ENCODE measurements at places on chromosomes 3 and 15.
A peak's percentile ranks its signal among the peaks of the same experiment; 100 is the strongest.

DNA sequence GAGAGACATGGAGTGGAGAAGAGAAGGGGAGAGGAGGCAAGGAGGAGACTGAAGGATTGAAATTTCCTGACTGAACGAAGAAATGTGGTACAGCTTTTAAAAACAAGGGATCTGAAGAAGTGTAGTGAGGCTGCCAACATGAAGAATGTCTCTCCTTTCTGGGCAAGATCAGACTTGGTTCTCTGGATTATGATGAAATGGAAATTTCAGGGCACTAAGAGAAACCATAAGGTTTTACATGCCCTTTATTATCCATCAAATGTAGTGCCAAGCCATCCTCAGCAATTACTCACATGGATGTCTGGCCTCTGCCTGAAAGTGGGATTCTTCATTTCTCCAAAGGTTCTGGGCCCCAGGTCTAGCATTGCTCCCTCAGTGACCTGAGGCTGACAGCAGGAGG lies 77.6 kb upstream of the CCDC80 start:
- no peak for DNase-seq

DNA sequence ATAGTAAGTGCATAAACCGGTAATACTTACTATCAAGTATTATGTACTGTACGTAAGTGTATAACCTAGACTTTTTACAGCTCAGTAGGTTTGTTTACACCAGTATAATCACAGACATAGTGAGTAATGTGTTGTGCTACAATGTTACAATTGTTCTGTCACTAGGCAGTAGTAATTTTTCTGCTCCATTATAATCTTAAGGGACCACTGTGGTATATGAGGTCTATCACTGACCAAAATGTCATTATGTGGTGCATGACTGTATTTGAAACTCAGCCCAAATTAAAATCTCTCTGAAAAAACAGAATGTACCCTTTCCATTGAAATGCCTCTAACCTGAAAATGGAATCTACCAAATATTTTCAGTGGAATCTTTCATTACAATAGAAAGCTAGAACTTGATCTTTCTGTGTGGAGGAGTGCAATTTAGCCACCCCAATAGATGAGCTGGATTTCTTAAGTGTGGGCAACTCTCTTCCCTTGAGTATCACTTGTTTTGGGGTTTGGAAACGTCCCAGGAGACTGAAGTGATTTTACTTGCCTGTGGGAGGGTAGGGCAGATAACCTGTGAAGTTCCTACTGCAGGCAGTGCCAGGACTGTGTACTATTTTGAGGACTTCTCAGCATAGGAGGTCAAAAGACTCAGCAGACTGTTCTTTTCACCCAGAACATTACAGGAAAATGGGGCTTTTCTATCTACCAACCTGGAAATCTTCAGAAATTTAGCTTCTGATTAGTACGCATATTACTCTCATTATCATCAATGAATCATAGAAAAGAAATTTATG lies 50.9 kb downstream of the FAM98B start:
- DNase-seq: no peak

DNA sequence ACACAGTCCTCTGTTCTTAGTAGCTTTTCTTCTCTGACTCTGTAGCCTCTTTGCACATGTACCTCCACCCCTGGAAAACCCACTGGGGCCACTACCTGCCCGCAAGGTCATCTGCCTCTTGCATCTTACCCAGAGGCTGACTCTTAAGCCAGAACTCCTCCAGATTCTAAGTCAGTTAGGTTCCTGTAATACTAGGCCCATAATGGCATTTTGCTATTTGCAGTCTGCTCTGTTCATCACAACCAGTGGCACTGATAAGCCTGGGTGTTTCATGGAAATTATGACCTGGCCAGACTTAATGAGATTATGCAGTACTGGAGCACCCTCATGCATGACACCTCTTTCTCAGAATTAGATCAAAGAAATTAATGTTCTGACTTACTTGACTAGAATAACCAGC lies 31.7 kb upstream of the ATG7 start:
- no peak for DNase-seq

DNA sequence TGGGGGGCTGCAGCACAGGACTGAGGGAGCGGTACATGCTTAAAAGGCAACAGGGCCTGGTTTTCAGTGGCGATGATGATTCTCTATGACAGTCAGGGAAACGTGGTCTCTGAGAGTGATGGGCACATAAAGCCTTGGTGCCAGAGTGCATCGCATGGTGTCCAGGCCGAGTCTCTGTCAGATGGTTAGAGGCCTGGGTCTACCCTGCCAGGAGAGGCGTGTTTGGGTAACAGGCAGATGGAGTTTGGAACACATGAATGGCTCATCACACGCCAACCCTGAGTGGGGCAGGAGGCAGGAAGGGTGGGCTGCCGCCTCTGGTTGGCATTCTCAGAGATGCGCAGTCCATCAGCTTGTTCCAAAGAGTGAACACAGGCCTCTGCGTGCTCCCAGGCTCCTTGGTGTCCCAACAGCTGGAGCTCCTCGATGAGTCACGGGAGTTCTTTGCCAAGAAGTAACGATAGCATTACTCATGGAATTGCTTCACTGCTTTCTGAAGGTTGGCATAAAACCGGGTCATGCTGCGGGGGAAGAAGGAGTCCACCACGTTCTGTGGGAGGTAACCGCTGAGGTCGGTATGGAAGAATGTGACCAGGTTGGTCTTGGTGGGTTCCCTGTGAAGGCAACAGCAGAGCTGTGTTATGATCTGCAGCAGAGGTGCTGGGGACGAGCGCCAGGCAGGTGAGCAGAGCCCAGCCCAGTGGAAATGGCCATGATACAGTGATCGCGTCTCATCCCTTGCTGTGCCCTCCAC lies 11.0 kb downstream of the STARD5 start:
- peak; percentile 98 for DNase-seq

DNA sequence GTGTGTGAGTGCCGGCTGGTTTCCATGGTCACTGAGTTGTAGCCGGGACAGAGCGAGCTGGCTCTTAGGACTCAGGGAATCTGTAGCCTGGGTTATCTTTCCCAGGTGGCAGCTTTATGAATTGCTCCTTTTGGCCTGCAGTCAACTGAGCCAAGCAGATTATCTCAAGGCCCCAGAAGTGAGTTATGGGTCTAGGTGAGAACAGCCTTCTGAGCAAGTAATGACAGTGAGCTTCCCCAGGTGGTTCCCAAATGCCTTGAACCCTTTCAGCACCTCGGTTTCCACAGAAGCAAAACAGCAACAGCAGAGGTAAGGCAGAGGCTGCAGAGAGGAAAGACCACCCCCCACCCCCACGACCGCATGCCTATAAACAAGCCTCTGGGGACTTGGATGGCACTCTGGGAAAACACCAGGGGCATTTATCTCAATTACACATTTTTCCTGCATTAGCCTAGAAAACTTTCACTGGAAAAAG lies 56.7 kb upstream of the DGKG start:
- no peak for DNase-seq

DNA sequence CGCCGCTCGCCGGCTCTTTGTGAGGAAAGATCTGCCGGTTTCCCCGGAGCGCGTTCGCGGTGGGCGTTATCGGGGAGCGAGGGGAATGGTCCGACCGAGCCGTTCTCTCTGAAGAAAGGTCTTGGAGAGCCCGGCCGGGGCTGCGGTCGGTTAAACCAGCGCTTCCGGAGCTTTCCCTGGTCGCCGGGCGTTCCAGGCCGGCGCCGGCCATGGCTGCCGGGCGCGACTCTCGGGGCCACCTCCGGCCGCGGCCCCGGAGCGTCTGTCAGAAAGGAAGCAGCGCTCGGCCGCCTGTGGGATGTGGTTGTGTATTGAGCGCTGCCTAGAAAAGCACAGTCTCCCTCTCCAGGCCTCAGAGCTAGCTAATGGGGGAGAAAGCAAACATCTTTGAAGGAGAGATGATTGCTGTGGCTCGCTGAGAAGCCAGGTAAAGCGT lies 731 bp downstream of the FYTTD1 start:
- DNase-seq: no peak

GRCh38 chr3:71045212-71045916 lies 538.2 kb downstream of the FOXP1 start:
- no peak for DNase-seq

- no peak for DNase-seq
Observed at GRCh38 chr3:111605493-111605892, 10.3 kb upstream of the ZBED2 start.

DNA sequence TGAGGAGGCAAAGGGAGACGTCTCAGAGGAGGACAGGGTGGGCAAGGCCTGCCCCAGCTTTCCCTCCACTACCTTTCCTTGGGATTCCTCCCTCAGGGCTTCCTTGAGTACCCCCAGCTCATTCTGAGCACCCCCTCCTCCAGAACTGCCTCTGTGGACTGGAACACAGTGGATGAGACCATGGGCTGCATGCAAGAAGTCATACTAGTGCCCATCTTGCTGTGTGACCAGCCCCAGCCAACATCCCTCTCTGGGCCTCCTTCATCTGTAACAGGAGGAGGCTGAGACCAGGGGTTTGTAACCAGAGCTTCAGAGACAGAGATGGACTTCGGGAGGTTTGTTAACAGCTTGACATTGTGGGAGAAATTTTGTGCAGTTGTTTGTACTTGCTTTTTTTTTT lies 25.6 kb downstream of the FEM1B start:
- DNase-seq: no peak

GRCh38 chr3:71859123-71859519 lies 74.2 kb upstream of the PROK2 start:
- no peak for DNase-seq

DNA sequence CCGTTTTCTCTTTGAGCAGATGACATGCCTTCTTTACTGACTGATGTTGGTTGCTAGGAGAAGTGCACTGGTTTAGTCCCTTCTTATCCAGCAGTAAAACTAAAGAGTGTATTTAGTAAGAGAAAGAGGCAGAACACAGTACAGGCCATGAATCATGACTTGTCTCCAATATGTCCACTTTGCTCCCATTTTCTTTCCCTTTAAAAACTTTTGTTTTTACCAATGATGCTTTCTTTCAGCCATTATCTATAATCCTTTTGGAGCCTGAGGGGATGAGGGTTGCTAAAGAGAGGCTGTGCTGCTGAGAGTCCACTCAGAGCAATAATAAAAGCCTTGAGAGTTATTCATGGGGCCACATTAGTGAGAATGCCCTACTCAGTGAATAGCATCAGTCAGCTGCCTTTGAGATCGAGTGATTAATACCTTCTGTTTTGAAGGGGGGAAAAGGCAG lies 12.2 kb downstream of the ROBO2 start:
- DNase-seq: no peak

- DNase-seq: no peak
Observed at GRCh38 chr15:79572691-79573404, 140.7 kb downstream of the MINAR1 start.

GRCh38 chr3:148289159-148289558 lies 408.5 kb upstream of the AGTR1 start:
- DNase-seq: no peak

DNA sequence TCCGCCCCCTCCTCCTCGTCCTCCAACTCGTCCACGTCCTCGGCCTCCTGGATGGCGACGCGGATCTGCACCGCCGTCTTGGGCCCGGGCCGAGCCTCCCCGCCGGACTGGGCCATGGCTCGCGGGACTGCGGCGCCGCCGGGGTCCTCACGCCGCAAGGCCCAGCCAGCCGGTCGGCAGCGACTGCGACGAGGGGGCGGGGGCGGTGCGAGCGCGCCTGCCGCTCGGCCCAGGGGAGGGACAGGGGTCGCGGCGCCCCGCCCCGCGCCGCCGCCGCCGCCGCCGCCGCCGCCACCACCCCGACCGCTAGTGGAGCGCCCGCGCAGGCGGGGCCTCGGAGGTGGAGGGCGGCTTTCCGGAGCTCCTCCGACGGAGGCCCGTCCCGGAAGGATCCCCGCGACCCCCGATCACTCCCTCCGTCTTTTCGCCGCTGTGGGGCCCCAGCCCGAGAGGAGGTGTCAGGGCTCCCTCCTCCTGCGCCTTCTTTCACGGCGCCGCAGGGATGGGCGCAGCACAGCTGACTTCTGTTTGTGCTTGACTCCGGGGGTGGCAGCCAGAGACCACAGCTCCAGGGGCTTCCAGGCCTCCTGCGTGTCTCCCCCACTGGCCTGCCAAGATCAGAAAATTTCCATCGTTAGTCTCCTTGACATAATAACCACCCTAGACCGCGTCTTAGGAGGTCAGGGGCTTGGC lies at the start of gene LARP6:
TSS of gene LARP6 (minus strand) at position 185 of the 693 bp plus-strand sequence. CDS start at position 116, 69 bp downstream.
- DNase-seq: no peak

DNA sequence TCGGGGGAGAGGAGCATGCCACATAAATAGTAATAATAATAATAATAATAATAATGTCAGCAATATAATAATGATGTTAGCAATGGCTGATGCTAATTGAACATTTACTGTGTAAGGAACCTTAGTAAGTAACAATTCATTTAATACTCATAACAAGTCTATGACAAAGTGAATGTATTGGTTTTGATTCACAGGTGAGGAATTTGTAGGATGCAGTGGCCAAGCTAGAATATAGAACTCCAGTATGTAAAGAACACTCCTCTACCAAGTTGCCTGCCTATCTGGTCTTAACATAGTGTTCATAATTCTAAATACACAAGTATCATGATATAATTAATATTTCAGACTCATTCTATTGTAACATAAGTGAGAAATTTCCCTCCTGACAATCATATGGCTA lies 1016.5 kb downstream of the ROBO1 start:
- DNase-seq: no peak

DNA sequence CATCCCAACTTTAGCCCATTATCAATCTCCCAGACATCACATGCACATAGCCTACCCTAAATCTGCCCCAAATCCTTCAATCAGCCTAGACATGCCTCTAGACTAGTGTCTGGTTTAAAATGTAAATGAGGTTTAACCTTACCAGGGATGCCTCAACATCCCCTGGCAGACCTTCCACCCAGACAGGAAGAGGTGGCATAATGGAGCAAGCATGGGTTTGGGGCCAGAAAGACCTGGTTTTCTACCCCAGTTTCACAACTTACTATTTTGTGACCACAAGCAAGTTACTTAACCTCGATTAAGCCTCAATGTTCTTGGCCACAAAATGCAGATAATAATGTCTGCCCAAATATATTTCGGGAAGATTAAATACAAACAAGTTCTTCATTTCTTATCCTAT lies 28.3 kb upstream of the THBS1 start:
- no peak for DNase-seq

DNA sequence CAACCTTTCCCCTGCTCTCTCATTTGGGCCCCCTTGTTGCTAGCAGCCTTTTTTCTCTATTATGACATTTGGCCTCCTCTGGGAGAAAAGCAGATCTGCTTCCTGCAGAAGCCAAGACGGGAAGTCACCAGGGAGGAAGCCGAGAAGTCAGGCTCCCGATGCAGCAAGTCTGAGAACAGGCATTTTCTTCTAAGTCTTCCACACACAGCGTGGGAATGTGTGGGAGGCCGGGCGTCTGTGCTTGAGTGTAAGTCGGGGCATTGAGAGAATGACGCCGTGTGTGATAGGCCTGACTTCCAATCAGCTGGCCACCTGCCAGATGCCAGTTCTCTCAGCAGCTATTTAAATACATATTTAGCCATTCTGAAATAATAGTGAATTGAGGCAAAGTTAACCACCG lies 75.8 kb upstream of the FAM98B start:
- DNase-seq: no peak

DNA sequence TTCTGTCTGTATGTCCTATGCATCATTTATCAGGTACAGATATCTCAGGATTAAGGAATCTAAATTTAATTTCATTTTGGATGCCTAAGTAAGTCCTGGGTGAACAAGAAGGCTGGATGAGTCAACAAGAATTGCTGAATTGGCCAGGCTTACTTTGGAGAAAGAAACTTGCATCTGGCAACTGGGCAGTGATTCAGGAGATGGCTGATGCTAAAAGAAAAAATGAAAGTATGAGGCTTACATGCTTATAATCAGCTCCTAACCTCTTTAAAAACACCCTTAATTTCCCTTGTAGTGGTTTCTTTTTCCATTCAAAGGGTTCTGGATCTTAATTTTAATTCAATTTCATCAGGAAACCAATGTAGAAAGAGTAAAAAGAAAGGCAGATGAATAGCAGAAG lies 228.8 kb upstream of the PEX5L start:
- peak; percentile 14 for DNase-seq

- DNase-seq: no peak
Observed at GRCh38 chr3:181250714-181251113, 261.2 kb upstream of the DNAJC19 start.

GRCh38 chr15:74192751-74193150 lies 9.8 kb downstream of the STRA6 start:
- DNase-seq: no peak
